ENCODE measurements at places on chromosomes 2 and 18.

DNA sequence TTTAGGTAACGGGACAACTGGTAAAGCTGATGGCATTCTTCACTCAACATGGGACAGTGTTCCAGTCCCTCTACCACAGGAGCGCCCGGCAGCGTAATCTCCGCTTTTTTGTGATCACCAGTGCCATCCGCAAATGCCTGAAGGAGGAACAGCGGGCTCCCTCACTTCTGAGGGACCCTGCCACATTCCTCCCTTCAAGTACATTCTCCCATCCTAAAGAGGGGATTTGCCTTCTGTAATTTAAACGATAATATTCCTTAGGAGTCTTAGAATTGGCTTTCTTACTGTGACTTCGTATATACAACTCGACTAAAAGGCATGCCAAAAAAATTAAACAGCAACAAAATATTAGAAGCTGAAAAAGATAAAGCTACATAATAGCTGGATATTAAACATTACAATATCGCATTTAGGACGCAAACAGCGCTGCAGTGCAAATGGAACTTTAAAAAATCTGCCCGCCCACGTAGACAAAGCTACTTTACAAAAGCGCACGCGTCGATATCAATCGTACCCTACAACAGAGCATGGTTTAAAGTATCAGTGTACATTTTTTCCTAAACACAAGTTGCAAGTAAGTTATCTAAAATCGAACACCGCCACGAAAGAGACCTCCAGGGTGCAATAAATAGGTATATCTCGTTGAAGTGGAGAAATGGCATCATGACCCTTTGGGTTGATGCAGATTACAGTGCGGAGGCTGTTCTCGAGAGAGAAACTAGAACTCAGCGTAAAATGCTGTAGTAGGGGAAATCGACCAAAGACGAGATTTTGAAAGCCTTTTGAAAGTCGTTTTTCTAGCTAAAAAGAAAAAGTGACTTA is 2.3 kb upstream of the VSNL1 start:
- no peak for DNase-seq

DNA sequence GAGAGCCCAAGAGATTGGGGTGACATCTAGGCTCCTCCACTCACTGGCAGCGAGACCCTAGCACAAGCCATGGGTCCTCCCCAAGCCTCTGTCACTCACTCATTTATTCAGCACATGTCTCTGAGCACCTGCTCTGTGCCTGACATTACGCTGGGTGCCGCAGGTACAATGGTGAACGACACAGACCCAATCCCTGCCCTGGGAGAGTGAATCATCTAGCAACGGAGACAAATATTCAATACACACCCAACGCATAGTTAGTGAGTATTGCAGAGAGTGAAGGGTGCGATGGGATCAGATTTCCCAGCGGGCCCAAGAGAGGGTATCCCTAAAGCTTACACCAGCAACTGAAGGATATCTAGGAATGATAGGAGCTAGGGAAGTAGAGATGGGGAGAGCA is 45.5 kb downstream of the ZFP36L2 start:
- DNase-seq, result no peak

GRCh38 chr2:173830170-173830569 is 135.0 kb downstream of the SP3 start:
- DNase-seq, result no peak

GRCh38 chr18:46295416-46295815 is 191.2 kb downstream of the HAUS1 start:
- no peak for DNase-seq

DNA sequence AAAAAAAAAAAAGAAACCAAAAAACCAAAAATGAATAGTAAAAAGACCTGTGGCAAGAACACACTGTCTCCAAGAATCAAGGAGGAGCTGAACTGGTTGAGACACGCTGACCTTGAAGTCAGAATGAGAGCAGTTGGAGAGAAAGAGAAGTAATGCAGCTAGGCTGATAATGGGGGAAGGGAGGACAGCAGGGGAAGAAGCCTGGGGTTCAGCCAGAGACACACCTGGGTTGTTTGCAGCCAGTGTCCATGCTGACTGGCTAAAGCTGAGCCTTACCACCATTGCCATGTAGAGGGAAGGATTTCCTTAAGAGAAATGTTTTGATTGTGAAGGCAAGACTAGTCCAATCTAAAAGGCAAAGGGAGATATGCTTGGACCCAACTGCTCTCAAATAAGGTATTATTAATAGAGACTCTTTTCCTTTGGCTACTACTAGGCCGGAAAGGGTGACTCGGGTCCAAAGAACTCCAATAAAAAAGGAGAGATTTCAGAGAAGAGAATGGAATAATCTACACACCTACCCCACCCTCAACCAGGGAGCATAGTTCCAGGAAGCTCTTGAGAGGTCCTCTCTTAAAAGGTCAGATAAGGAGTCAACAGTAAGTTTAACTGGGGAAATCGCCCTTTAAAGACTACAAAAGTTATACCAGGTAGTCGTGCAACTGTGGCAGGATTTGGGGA is 25.2 kb upstream of the REL start:
- DNase-seq, result no peak

GRCh38 chr2:59239146-59239545 is 998.0 kb upstream of the FANCL start:
- DNase-seq, result no peak
